ENCODE measurements at places on chromosomes 2 and 18.

GRCh38 chr2:228613133-228613850, 431.8 kb upstream of the SPHKAP start:
- DNase-seq, result no peak

DNA sequence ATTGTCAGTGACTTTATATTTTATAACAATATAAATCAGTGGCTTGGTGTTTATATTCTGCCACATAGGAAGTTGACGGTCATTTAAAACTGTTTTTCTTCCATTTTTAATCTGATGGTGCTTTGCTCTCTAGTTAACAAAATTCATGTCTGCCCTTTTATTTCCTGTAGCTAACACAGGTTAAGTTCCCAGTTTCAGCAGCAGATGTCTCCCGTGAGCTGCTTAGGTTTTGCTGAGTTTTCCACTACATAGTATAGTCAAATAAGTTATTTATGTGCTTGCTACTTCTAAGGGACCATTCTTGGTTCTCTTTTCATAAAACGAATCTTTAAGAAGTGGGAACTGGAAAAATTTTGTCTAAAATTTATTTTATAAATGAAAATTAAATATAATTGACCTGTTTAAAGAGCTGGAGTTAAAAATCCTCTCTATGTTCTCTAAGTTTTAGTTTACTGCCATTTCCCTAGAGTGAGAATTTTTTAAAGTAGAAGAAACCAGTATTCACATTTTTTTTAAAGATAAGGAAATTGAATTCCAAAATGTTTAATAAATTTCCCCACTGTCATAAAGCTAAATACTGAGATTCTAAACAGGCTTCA, 20.6 kb downstream of the HTR2B start:
- peak; percentile 28 for DNase-seq

DNA sequence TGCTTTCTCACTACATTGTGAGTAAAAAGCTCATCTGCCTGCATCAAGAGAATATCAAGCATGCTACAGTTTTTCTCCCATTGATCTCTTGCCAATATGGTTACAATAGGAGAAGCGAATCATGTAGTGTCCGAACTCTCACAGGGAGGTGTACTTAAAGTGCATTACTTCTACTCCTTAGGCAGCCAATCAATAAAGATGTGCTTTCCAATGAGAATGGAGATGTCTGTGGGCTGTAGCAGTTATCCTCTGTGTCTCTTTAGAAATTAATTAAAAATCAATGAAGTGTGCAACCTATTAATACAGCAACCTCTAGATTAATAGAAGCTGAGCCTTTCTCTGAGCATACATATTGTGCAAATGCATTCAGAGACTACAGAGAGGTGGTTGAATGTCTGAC, 883.7 kb downstream of the CPS1 start:
- DNase-seq, result no peak

DNA sequence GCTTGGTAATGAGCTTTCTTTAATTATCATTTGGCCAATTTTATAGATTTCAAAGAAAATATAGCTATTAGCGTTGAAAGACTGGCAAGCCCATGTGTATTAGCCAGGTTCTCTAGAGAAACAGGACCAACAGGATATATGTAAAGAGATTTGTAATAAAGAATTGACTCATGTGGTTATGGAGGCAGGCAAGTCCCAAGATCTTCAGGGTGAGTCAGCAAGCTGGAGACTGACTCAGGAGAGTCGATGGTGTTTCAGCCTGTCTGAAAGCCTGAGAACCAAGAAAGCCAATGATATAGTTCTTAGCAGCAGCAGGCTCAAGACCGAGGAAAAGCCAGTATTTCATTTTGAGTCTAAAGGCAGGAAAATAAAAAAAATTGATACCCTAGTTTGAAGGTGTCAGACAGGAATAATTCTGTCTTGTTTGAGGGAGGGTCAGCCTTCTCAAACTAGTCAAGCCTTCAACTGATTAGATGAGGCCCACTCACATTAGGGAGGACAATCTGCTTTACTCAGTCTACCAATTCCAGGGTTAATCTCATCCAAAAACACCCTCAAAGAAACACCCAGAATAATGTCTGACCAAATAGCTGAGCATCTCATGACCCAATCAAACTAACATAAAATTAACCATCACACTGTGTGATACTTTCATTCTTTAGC, 78.3 kb upstream of the CRIM1 start:
- no peak for DNase-seq

GRCh38 chr2:29247336-29247914, 132.2 kb downstream of the CLIP4 start:
- no peak for DNase-seq

DNA sequence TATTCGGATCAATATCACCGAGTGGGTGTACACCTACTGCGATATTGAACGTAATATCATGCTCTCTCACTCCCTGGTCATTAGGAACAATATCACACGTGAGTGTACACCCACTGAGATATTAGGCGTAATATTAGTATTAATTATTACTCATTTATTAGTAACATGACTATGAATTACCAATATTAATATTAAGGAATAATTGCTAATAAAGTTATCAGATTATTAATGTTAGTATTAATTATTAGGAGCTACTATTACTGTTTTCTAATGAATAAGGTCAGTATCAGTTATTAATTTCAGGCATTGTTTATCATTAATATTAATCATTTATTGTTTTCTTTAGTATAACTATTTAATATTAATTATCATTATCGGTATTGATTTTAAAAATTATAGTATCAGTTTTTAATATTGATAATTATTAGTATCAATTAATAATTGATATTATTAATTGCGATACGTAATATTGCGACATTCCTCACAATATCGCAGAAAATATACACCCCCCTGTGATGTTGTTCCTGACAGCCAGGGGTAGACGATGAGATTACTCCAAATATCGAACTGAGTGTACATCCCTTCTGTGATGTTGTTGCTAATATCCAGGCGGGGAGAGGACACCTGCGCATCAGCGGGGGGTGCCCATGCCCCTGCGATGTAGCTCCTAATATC, 84.2 kb downstream of the DAPL1 start:
- no peak for DNase-seq

DNA sequence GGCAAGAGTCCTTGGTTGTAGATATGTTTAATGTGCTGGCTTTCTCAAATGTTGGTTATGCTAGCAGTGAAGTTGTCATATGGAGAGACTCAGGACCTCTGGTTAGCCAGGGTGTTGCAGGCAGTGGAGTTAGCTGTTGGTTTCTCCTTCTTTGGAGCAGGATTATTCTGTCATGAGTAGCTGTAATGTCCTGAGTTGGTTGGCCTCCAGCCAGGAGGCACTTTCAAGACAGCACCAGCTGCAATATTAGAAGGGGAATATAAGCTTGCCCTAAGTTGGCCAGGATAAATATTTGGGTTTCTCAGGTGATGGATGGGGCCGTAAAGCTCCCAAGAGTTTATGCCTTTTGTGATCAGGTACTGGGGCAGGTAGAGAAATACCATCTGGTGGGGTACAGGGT, 65.5 kb downstream of the MSTN start:
- DNase-seq, result no peak

- DNase-seq, result no peak
These were observed 3.2 kb downstream of the ID2 start for GRCh38 chr2:8684878-8685696.

DNA sequence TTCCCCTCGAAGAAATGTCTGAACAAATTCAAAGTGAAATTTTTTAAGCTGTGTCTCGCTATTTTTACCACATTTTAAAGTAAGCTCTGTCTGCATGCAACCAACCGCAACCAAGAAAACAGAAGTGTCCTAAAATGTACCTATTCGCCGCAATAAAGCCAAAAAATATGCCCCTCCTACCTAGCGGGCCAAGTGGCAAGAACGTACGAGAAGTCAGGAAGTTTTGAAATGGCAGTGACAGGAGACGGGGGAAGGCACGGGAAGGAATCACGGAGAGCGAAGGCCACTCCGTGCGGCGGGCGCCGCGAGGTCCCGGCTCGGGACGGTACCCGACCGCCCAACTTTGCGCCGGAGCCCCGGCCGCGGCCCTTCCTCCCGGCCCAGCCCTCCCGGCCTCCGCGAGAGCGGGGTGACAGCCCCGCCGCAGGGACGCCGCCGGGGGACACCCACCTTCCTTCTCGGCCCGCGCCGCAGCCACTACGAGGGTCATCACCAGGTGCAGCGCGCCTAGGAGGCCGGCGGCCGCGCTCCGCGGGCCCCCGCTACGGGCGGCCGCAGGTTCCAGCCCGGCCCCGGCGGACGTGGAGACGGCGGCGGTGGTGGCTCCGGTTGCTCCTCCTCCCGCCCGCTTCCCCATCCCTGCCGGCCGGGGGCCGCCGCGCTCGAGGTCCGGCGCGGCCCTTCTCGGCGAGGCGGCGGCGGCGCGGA, 568 bp downstream of the TMEM131 start:
- peak; percentile 37 for DNase-seq

GRCh38 chr2:105338020-105338385, 663 bp downstream of the C2orf49 start:
- DNase-seq, result no peak

- DNase-seq, result no peak
These were observed 416.1 kb downstream of the LPIN1 start for GRCh38 chr2:12162269-12163247.

DNA sequence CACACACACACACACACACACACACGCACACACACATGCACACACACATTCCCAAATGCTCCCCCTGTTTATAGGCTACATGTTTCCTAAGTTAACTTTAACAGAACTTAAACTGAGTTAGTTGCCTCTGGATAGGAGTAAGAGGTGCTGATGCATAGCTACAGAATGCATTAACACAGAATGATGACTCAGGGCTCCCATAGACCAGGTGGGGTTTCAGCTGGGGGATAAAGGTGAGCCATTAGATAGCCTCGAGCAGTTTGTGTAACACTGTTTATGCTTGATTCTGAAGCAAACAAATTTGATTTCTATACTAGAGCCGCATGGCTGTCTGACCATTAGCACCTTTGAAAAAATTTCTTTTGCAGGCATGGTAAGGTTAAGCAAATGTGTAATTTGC, 741.0 kb downstream of the PLCL1 start:
- DNase-seq, result no peak

DNA sequence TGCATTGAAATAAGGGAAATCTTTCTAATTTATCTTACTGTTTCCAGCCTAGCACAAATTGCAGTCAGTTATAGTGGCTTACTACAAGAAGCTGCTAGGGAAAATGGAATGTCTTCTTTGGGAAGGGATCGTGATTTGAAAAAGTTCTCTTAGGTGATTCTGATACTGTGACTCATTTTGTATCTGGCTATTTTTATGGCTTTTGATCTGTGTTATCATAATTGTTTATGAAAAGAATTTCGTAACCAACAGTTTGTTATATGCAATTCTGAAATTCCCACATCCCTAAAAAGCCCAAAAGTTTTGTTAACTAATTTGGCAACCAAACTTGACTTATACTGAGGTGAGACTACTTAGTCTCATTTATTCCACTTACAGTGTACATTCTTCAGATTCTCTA, 12.4 kb downstream of the PTPN4 start:
- no peak for DNase-seq

Data from stimulated activated CD8-positive, alpha-beta memory T cell treated with anti-CD3 and anti-CD28 coated beads, Interleukin-15, amount 100 ng/mL, for 4 hours (primary cell).